ENCODE measurements at places on chromosomes 7 and 10.

GRCh38 chr10:12269056-12269455 lies 73.1 kb downstream of the CDC123 start:
- H3K4me3 ChIP-seq, result no peak overlapping the region
- DNase-seq, result no peak
- no peaks in the 10 kb centered on the region for H3K36me3 ChIP-seq
- no peak overlapping the region for H3K27ac ChIP-seq
- no peaks in the 10 kb centered on the region for H3K4me1 ChIP-seq
- no peaks in the 10 kb centered on the region for H3K27me3 ChIP-seq

- H3K27me3 ChIP-seq, result no peaks in the 10 kb centered on the region
- peak overlapping the region; percentile 20 for H3K27ac ChIP-seq
- DNase-seq, result peak; percentile 72
- no peaks in the 10 kb centered on the region for H3K36me3 ChIP-seq
- H3K4me1 ChIP-seq, result peaks cover 19% of the 10 kb centered on the region
Measured at GRCh38 chr10:21292763-21293517, 232.5 kb downstream of the SKIDA1 start.

DNA sequence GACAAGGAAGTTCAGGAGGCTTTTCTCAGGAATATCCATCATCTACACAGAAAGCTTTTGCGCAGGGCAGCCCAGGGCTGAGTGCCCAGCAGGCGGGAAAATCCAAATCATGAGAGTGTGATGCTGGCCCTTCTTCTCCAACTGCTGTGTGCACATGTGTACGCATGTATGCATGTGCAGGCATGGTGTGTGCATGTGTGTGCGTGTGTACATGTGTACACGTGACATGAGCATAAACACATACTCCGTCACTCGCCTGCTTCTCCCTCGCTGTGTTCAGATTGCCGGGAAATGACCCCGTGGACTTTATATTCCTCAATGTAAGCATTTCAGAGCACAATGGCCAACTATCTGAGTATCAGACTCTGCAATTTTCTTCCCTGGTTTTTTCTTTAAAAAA lies 85.1 kb downstream of the PRPF18 start:
- H3K4me3 ChIP-seq, result no peak overlapping the region
- H3K27ac ChIP-seq, result no peak overlapping the region
- H3K27me3 ChIP-seq, result no peaks in the 10 kb centered on the region

- no peak overlapping the region for H3K27ac ChIP-seq
- no peak overlapping the region for H3K4me3 ChIP-seq
- no peak for DNase-seq
- no peaks in the 10 kb centered on the region for H3K36me3 ChIP-seq
- no peaks in the 10 kb centered on the region for H3K27me3 ChIP-seq
Measured at GRCh38 chr10:109200646-109201045, 722.7 kb downstream of the XPNPEP1 start.

GRCh38 chr7:7672545-7673239 lies 32.1 kb downstream of the UMAD1 start:
- DNase-seq, result no peak
- no peaks in the 10 kb centered on the region for H3K4me1 ChIP-seq
- no peak overlapping the region for H3K4me3 ChIP-seq
- H3K27me3 ChIP-seq, result no peaks in the 10 kb centered on the region
- H3K27ac ChIP-seq, result no peak overlapping the region

DNA sequence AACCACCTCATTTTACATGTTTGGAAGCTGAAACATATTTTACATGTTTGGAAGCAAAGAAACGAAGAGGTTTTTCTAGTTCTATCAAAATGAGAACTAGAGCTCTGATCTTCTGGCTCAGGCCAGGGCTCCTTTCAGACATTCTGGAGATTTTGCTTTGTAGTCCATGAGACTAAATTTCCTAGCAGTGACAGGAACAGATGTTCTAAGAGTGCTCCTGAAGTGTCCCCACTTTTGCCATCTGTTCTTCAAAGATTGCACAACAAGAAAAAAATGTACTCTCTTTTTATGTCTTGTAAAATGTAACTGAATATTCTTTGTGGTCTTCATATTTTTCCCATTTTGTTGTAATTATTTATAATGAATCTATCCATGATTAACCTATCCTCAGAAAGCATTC lies 196.4 kb upstream of the PCLO start:
- peaks cover under 1% of the 10 kb centered on the region for H3K27me3 ChIP-seq
- no peaks in the 10 kb centered on the region for H3K4me1 ChIP-seq
- no peaks in the 10 kb centered on the region for H3K36me3 ChIP-seq
- DNase-seq, result no peak
- no peak overlapping the region for H3K27ac ChIP-seq

- no peaks in the 10 kb centered on the region for H3K36me3 ChIP-seq
- H3K4me3 ChIP-seq, result no peak overlapping the region
- no peak for DNase-seq
- H3K27ac ChIP-seq, result no peak overlapping the region
Measured at GRCh38 chr7:137695942-137696341, 150.8 kb downstream of the DGKI start.

DNA sequence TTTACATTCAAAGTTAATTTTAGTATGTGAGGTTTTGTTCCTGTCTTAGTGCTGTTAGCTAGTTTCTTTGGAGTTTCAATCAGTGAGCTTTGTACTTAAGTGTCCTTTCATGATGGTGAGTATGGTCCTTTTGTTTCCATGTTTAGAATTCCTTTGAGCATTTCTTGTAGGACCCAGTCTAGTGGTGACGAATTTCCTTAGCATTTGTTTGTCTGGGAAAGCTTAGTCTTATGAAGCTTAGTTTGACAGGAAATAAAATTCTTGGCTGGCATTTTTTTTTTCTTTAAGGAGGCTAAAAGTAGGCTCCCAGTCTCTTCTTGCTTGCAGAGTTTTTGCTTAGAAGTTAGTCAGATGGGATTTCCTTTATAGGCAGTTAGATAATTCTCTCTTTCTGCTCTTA lies 209.2 kb upstream of the SEMA3C start:
- H3K4me1 ChIP-seq, result no peaks in the 10 kb centered on the region
- H3K27me3 ChIP-seq, result no peaks in the 10 kb centered on the region
- H3K27ac ChIP-seq, result no peak overlapping the region
- no peaks in the 10 kb centered on the region for H3K36me3 ChIP-seq

- H3K27ac ChIP-seq, result no peak overlapping the region
- no peaks in the 10 kb centered on the region for H3K27me3 ChIP-seq
- H3K36me3 ChIP-seq, result no peaks in the 10 kb centered on the region
- H3K4me3 ChIP-seq, result no peak overlapping the region
Measured at GRCh38 chr10:6133331-6134098, 44.7 kb downstream of the RBM17 start.
